ENCODE measurements at places on chromosomes 2 and 18.
A peak's percentile ranks its signal among the peaks of the same experiment; 100 is the strongest.

DNA sequence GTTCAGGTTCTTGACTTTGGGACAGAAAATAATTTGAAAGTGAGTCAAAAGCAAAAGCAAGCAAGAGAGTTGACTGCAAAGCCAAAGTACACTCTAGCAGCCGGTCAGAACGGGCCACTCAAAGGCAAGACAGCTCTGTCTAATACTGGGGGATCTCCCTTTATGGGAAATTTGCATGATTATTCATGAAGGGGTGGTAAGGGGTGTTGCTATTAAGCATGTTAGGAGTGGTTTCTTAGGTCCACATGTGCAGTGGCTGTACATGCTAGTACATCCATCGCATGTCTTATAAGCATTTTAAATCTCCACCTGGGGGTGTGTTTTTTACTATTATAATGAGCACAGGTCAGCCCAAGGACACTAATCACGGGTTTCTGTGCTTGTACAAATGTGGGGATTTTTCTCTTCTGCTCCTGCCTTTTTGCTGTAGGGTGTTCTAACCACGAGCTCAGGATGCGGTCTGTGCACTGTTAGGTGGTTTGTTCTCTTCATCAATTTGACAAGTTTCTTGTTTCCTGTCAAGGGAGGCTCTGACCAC lies 60.2 kb upstream of the SPP2 start:
- no peak for DNase-seq

GRCh38 chr18:77671456-77672167 lies 422.0 kb downstream of the GALR1 start:
- DNase-seq: no peak

GRCh38 chr18:11296946-11297345 lies 147.6 kb upstream of the PIEZO2 start:
- no peak for DNase-seq

GRCh38 chr2:38740851-38741731 lies 10.1 kb downstream of the SRSF7 start:
- no peak for DNase-seq

- no peak for DNase-seq
Observed at GRCh38 chr18:64171576-64171975, 22.7 kb upstream of the LINC00305 start.

DNA sequence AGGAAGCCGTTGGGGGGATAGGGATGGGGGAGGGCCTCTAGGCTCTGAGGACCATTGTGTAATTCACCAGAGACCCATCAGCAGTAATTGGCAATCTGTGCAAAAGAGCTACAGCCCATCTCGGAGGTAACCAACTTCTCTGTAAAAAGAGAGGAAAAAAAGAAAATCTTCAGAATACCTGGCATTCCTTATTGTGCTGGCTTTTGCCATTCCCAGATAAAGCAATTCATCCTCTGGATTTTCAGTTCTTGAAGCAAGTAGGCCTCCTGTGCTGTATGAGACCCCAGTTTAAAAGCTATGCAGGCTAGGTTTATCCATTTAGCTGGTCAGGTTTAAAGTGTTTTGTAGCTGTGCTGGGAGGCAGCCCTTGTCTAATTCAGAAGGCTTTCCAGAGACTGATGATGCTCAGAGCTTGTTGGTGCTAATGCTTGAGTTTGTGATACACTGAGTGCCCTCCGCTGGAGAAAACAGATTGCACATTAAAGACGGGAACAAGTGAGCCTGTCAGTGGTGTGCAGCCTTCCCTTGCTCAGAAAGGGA lies at the start of gene LRRTM4:
LRRTM4 (minus strand) TSS at position 446 of the 540 bp plus-strand sequence.
- DNase-seq: peak; percentile 41
